ENCODE measurements at places on chromosomes 4 and X.

DNA sequence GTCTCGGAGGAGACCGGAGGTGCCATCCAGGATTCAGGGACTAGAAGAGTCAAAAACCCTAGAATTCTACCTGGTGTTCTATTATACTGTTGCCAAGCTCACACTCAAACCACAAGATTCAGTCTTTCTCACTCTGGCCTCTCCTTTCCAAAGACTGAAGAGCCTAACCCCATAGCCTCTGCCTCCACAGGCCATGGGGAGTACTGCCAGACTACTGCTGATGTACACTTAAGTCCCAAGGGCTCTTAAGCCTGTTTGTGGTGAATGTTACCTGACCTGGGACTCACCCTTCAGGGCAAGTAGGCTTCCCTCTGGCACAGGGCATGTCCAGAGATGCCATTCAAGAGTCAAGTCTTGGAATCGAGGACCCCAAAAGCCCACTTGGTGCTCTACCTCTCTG, 58.9 kb upstream of the IRS4 start:
- no peak for DNase-seq

- no peak for DNase-seq
Observed at GRCh38 chr4:19224820-19225219, 1026.9 kb upstream of the SLIT2 start.

DNA sequence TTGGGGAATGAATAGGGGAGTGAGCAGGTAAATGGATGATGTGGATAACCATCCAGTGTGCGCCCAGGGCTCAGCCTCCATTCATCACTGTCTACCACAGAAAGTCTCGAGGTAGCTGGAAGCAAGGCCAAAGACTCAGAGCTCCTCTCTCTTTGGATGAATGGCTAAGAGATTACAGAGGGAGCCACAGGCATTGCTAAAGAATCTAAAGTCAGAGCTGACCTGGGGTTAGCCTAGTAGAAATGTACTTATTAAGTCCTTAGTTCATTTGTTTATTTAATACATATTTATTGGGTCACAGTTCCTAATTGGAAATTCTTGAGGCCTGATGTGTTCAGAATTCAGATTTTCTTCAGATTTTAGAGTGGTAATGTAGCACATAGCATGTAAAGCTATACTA, 88.7 kb upstream of the HPF1 start:
- DNase-seq: no peak

GRCh38 chr4:1511441-1512041, 105.3 kb upstream of the NKX1-1 start:
- DNase-seq: no peak

GRCh38 chr4:15003891-15004738, 1.8 kb downstream of the CPEB2 start:
- peak; percentile 38 for DNase-seq

DNA sequence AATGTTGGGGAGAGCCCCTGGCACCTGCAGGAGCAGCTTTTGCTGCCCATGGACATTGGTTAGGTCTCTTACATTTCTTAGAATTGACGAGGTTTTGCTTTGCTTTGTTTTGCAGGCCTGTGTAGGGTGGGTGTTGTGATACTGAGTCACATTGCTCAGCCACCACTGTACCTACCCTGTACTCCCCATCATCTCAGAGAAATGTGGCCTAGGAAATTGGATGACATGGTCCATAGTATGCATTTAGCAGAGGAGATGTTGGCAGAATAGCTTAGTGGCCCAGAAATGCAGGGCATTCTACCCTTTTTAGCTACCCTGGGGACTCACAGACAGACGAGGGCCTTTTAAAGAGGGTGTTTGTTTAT, 43.7 kb downstream of the IL21 start:
- DNase-seq: no peak

DNA sequence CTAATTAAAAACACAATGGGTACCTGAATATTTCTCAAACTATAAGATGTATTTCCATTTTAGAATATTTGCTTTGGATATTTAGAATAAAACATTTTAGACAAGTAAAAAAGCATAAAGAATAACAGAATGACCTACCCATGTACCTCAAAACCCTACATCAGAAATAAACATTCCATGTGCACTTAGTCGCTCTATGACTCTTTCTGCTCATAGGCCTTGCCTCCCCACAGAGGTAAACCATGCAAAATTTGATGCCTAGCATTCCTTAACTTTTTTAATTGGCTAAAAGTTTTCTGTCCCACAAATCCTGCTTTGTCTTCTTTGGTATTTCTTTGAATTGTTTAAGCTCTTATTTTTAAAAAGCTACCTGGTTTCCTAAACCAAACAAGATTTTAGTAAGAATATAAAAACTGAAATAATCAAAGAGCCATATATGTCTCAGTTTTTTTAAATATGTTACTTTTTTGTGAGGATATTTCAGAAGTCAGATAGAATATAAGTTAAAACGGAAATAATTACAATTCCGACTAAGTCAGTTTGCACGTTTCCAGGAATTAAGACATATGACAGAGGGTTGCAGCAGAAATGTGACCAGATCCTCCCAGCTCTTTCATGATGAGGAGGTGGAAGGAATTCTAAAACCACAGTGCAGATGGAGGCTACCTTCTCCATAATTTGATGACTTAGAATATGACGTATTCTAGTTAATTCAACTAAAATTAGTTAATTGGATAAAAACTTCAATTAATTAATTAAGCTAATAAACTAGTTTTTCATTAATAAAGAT, 102.5 kb downstream of the FIP1L1 start:
- DNase-seq: no peak

- no peak for DNase-seq
Observed at GRCh38 chrX:71082822-71083221, 12.8 kb upstream of the FOXO4 start.

- DNase-seq: no peak
Observed at GRCh38 chr4:7838136-7838782, 101.4 kb downstream of the AFAP1 start.

GRCh38 chr4:189850239-189850856, 90.3 kb upstream of the FRG1 start:
- no peak for DNase-seq

- DNase-seq: no peak
Observed at GRCh38 chr4:53905941-53906377, 158.4 kb downstream of the CHIC2 start.

DNA sequence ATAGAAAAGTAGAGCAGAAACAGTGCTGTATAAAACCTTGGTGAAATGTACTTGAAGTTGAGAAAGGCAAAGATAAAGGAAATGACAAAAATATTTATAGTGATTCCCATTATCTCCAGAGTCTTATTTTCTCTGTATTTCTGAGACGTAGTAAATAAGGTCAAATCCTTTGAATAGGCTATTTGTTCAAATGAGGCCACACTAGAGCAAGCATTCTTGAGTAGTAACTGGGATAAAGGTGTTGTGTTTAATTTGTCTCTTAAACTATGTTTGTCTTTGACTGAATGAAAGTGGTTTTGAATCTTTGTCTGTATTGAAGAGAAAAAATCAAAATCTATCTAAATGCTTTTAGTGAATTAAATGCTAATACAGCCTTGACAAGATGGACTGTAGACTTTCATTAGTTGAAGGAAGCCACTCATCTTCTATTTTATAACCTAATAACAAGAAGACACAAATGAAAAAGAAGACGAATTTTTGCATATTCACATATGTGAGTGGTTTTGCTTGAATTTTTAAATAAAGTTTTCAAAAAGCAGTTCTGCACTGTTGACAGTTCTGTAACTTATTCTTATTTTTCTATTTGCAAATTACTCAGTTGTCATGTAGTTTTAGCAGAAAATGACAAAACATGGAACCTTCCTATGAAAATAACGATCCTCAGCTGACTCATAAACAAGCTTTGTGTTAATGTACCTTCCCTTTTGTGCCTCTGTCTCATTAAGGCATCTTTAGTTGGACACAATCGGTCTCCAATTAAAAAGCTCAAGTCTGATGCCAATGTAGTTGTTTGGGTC, 94.8 kb upstream of the PCDH18 start:
- DNase-seq: no peak

DNA sequence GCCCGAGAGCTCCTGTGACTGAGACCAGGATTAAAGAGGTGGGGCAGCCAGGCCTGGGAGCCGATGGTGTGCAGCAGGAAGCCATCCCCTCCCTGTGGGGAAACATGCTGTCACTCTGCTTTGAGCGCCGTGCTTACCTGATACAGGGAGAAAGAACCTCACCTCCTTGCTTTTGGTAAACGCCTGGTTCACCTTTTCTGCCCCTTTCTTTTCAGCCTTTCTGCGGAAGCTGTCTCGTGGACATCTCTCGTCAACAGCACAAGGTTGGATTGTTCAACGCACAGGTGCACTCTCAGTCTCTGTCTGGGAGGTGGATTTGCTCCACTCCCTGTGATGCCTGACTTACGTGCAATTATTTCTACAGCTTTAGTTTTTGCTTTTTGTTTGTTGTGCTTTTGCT, 12.0 kb downstream of the ZFYVE28 start:
- DNase-seq: no peak

DNA sequence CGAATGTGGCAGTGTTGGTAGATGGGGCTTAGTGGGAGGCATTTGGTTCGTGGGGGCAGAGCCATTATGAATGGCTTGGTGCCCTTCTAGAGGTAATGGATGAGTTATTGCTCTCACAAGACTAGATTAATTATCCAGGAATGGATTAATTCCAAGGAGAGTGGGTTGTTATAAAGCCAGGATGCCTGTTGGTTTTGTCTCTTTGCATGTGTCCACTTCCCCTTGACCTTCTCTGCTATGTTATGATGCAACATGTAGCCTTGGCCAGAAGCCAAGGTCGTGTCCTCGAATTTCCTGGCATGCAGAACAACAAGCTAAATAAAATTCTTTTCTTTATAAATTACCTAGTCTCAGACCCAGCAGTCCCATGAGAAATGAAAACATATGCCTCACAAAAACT, 111.2 kb upstream of the PLS3 start:
- no peak for DNase-seq

- DNase-seq: no peak
Observed at GRCh38 chr4:90842960-90843359, 715.8 kb downstream of the CCSER1 start.

DNA sequence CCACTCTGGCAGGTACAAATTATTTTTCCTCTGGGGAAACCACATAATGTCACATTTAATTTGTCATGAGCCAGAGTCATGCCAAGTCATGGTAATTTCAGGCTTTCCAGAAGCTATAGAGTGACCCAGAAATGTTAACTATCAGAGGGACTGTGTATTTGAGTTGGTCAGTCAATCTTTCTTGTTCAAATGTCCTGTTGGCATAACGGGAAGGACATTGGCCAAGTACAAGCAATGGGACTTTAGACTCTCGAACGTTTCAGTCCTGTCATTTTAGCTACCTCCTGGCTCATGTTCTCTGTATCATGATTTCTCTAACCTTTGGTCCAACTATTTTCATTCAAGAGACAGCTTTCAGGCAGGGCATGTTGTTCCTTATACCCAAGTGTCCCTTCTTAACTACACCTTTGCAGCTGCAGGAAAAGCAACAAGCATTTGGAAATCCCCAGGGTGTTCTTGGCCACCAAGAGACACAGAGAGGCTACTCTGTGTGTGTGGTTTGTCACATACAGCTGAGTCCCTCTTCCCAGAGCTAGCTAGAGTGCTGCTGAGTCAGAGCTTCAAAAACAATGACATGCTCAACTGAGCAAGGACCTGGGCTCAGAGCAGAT, 142.6 kb downstream of the EGF start:
- DNase-seq: no peak

DNA sequence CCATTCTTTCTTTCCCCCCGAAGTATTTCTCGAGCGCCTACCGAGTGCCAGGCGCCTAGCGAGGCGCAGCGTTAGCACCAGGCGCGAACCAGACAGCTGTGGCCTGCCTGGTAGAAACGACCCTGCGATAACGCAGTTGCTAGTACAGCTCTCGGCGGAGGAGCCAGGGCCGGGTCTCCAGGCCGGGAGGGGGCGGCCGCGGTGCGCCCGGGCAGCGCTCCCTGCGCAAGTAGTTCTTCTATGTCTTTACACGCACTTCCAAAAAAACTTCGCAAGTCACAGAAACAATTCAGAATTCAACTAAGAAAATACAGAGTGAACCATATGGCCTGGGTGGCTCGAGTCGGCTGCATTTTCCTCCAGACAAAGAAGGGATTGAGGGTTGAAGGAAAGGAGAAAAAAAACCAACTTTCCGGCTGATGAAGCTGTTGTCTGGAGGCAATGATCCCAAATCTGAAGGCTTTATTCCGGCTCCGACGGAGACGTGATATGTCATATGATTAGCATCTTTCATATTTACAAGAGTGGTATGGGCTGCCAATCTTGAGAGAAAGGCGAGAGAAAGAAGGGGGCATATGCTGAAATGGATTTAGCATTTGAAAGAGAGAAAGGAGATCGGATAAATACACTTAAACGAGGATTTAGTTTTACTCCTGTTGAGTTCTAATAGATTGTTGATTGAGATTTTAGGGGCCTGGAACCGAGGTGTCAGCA, 7.2 kb upstream of the NEUROG2 start:
- no peak for DNase-seq

DNA sequence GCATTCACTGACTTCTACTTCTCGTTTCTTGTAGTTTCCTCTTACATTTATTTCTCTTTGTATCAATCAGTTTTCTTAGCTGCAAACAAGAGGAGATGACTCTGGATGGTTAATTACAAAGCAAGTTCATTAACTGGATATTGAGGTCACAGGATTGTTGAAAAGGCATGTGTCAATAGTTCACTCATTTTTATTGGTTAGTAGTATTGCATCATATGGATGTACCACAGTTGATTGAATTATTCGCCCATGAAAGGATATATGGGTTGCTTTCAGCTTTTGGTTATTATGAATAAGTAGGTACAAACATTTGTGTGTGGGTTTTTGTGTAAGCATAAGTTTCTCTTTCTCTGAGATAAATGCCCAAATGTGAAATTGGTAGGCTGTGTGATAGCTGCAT, 21.8 kb upstream of the ARHGEF6 start:
- DNase-seq: no peak

GRCh38 chr4:26766141-26766540, 94.5 kb upstream of the STIM2 start:
- no peak for DNase-seq

DNA sequence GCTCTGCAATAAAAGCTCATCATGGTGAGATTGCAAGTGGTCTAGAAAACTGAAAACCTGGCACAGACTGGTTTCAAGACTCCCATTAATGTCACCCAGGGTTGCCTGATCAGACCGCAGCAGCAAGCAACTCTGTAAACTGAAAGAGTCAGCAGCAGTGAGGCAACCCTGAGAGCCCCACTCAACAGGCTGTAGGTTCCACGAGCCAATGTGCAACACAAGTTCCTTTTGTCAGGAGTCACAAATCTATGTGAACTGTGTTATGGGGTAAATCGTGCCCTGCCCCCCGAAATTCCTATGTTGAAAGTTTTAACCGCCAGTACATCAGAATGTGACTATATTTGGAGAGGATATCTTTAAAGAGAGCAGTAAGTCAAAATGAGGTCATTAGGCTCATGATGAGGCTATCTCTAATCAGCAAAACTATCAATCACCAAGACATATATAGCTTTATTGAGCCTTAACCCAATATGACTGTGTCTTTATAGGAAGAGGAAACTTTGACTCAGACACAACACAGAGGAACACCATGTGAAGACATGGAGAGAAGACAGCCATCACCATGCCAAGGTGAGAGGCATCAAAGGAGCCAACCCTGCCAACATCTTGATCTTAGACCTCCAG, 94.0 kb downstream of the FBXO8 start:
- no peak for DNase-seq

DNA sequence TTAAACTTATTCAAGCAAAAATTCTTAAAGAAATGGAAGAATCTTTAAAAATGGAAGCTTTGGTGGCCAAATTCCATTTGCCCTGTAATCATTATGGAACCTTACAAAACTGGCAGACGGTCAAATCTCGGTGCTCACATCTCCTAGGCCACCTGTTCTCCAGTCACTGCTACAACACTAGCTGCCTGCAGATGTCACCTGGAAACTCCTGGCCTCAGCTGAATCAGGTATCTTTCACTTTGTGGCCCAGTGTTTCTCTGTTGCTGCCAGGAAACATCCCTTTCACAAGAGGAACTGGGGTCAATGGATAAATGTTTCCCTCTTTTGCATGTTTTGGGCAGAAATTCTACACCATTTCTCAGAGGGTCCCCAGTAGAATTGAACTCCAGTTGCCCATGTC, 4.2 kb upstream of the CXCL3 start:
- DNase-seq: no peak

All from bone marrow (tissue), 2 donors.